ENCODE measurements at places on chromosomes 16 and 17.

DNA sequence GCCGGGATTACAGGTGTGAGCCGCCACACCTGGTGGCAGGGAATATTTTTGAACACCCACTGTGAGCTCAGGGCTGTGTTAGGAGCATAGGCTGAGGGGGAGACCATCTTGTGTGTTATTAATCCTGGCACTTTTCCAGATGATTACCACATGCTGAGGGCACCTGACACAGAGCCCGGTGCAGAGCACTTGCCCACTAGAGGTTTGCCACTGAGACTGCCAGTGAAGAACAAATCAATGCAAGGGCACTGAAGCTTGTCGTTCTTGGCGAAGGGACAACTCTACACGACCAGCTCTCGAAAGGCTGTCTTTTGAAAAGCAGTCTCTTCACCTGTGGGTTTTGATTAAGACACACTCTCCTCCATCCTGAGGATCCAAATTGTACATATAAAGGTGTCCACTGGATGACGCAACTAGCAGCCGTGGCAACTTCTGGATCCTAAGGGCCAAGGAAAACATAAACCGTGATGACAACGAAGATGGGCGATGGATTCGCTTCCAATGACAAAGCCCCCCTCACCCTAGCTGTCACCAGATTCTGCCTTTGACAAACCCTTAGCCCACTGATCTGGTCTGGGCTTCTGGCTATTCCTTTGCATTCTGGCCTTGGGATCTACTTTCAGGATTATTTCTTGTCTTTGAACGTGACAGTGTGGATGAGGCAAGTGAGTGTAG lies 28.7 kb downstream of the WIPI1 start:
- DNase-seq, result no peak

- no peak for DNase-seq
Observed at GRCh38 chr17:30571921-30572320, 94.7 kb downstream of the GOSR1 start.

GRCh38 chr17:81581758-81582157 lies 29.6 kb upstream of the FAAP100 start:
- DNase-seq, result no peak

GRCh38 chr17:34874478-34874877 lies 86.8 kb downstream of the CCT6B start:
- DNase-seq, result no peak

- DNase-seq, result no peak
Observed at GRCh38 chr16:48075398-48075797, 80.4 kb downstream of the ABCC12 start.

DNA sequence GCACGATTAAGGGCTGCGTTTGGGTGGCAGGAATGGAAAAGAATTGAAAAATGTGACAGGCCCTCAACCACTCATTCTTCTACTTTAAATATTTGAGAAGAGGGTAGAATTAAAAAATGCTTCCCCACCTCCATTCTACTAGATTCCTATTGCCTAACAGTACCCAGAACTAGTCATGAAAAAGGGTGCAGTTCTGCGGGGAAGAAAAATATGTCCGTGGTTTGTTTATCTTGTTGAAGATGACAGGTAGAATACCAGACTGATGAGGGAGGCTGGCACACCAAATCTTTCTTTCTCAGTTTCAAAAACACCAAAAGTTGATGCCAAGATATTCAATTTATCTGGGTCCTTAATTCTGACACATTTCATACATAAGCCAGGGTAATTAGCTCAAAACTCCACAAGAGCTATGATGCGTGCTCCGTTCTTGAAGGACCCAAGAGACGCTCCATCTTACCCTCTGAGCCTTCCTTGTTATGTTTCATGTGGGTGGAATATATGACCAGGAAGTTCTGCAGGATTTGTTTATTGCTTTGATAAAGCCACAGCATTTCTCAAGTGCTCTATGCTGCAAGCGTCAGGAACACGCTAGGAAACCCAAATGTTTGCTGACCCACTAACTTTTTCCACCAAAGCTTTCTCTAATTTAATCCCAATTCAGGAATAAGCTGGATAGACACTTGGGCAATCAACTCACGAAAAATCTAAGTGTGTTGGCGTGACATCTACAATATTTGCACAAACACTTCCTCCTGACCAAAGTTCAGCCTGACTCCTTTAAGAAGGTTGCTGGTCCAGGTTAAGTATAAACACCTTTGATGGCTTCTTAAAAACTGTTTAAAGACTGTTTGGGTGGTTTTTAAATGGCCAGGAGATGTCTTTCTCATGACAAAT lies 20.6 kb upstream of the GAN start:
- no peak for DNase-seq

GRCh38 chr17:82793974-82794630 lies 42.2 kb downstream of the TBCD start:
- DNase-seq, result no peak

- DNase-seq, result no peak
Observed at GRCh38 chr17:35051579-35052240, 11.8 kb downstream of the RFFL start.

- DNase-seq, result no peak
Observed at GRCh38 chr16:89052191-89052889, 41.3 kb upstream of the ACSF3 start.

GRCh38 chr16:79980650-79981521 lies 380.3 kb upstream of the MAF start:
- DNase-seq, result no peak

DNA sequence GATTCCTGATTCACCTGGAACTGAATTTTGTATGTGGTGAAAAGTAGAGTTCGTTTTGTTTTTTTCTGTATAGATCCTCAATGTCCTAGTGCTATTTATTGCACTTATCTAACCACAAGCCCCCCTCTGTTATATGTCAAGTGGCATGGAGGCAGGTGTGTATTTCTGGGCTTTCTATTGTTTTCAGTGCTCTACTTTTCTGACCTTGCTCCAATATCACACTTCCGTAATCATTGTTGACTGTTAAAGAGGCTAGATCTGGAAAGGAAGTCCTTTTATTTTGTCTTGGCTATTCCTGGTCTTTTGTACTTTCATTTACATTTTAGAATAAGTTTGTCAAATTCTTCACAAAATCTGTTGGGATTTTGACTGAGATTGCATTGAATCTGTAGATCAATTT lies 26.8 kb upstream of the FBXO47 start:
- DNase-seq, result no peak

- DNase-seq, result no peak
Observed at GRCh38 chr17:10013365-10014112, 108.5 kb upstream of the RCVRN start.

DNA sequence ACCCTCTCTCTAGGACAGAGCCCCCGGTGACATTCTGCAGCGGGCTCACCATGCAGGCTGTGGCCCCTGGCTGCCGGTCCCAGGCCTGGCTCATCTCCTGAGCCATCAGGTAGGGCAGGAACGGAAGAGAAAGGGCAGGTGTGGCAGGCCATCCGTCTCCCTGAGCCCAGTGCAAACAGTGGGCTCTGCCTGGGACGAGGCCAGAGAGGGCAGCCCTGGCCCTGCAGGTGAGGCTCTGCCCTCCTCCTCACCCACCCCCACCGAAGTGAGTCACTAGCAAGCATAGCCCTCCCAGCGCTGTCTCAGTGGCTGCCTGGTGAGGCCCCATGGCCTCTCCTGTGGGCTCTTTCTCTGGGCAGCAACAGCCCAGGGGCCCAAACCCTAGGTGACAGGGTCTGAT lies 14.5 kb downstream of the OTOP3 start:
- DNase-seq, result no peak

DNA sequence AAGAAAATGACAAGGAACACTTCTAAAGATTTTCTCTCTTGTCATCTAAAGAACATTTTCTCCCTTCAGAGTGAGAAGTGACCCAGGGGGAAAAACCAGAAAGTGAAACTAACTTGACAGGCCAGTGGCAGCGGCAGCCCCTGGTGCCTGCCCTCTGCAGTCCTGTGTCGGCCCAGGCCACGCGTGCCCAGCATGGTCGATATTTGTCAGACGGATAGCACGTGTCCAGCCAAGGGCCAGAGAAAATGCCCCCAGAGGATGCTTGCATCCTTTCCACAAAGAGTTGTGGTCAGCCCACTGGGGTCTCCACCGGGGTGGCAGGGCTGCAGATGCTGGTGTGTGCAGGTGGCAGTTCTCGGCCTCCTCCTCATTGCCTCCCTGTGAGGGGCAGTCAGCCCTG lies 176.6 kb downstream of the RAB11FIP4 start:
- DNase-seq, result no peak

DNA sequence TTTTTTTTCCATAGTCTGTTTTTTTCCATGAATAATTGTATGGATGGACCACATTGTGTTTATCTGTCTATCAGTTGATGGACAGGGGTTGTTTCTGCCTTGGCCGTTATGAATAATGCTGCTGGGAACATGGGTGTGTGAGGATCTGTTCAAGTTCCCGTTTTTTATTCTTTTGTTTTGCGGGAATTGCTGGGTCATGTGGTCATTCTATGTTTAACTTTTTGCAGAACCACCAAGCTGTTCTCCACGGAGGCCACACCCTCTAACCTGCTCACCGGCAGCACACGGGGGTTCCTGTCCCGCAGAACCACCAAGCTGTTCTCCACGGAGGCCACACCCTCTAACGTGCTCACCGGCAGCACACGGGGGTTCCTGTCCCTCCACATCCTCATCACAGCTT lies 5.9 kb upstream of the MSLN start:
- DNase-seq, result no peak

Measured in stimulated activated CD4-positive, alpha-beta T cell treated with anti-CD3 and anti-CD28 coated beads, TNF-alpha, amount 100 ng/mL, for 1 hour (primary cell).